MCF 10A (cell line): ENCODE measurements at places on chromosomes 7 and 10. TPM values are rescaled to one million over a fixed set of nuclear protein-coding genes. Genes with fewer than 3 reads are reported as not detected.

DNA sequence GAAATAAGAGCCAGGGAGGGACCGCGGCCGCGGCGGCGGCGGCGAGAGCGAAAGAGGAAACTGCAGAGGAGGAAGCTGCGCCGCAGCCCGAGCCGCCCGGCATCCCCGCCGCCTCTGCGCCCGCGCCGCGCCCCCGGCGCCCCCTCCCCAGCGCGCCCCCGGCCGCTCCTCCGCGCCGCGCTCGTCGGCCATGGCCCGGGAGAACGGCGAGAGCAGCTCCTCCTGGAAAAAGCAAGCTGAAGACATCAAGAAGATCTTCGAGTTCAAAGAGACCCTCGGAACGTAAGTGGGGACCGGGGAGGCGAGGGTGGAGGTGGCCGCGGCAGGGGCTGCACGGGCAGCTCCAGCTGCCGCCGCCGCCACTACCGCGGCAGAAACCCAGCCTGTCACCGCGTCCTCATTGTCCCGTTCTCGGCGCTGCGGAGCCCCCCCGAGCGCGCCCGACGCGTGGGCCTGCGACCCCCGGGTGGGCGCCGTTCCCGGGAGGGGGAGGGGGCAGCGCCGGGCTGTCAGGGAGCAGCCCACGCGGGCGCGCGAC, 351 bp downstream of the CAMK1D start:
- no peak for DNase-seq

DNA sequence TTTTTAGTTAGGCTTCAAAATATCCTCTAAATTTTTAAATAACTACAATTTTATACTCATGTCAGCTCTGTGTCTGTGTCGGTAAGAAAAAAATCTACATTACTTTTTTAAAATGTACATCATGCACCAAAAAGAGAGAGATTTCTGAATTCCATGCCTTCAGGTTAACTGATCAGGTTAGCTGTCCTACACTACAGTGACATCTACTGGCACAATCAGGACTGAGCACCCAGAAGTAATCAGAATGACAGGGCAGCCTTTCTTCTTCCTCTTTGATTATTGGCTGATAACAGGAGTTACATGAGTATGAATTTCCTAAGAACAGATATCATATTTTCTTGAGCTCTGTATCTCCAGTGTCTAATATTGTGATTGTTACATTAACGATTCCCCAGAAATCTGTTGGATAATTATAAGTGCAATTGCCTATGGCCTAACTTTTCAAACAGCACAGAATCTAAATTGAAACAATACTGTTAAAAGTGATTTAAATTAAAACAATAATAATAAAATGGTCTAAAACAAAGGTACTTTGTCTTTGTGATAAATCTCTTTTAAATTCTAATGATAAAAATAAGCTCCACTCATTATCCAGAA, 41.8 kb upstream of the HYCC1 start:
- peak; percentile 79 for DNase-seq

DNA sequence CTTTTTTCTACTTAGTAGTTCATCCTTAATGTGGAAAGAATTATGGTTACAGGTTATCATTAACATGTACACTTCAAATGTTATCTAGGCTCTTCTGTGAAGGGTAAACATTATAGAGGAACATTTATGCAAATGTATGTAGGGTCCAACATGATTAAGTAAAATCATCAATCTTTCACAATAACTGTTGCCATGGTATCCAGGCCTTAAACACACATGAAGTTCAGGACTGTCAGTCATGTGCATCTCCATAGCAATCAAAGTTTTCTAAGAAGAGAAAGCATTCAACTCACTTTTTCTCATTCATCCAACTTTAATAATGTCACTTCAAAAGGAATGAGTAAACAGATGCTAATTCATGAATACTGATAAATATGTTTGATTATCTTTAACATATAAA, 83.6 kb downstream of the DNAJC1 start:
- DNase-seq, result no peak

DNA sequence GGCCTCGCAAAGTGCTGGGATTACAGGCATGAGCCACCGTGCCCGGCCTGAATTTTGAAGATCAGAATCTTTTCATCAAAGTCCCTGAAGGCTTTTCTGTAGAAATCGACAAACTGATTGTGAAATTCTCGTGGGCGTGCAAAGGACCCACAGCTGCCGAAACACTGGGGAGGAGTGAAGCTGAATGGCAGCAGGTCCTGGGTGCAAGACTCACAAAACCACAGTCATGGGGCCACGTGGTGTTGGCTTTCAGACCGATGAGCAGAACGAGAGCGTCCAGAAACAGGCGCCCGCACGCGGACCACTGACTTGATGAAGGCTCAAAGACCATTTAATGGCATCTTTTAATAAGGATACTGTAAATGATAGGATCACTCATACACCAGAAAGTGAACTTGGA, 24.7 kb upstream of the PRKAR1B start:
- DNase-seq, result no peak

- DNase-seq, result peak; percentile 23
Measured at GRCh38 chr7:35839860-35840854, 39.3 kb downstream of the SEPTIN7 start.

The GARIN1A gene
- 2.3 and 5.9 TPM in 2 replicates for total RNA-seq

The ZC3HAV1L gene
- 10.9 and 13.7 TPM in 2 replicates for total RNA-seq

The RBM48 gene
- 10.4 and 10.7 TPM in 2 replicates for total RNA-seq

The RFC2 gene
- 16.3 and 35.0 TPM in 2 replicates for total RNA-seq

The VSIR gene
- total RNA-seq, result 3.6 and 7.0 TPM in 2 replicates

The CARD11 gene
- not detected in 2 replicates for total RNA-seq
